LHCN-M2 (cell line): ENCODE measurements at places on chromosomes 2 and 18. TPM values are rescaled to one million over a fixed set of nuclear protein-coding genes. Genes with fewer than 3 reads are reported as not detected.

DNA sequence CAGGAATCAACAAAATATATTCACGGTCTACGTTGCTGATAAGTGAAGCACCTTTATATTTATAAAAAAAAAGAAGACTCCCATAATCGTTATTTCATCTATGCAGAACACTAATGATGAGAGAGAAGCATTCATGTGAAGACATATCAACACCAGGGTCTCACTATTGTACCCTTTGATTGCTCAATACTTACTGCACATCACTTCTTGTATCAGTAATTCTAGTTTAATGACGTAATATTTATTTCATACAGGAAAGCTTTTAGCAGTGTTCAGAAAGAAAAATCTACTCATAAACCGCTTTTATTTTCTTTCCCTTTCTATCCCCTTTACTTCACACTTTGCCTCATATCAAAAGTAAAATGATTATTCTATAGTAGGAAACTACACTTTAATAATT lies 30.7 kb downstream of the CCDC141 start:
- no peak for DNase-seq

- peak; percentile 32 for DNase-seq
These were observed 7.7 kb downstream of the ACVR1C start for GRCh38 chr2:157620956-157621355.

- DNase-seq, result peak; percentile 46
These were observed 373.1 kb upstream of the FANCL start for GRCh38 chr2:58614219-58614618.

- DNase-seq, result no peak
These were observed 25.4 kb upstream of the PID1 start for GRCh38 chr2:229296536-229296935.

- no peak for DNase-seq
These were observed 46.7 kb upstream of the ST6GAL2 start for GRCh38 chr2:106932644-106933043.

GKN2 gene
- total RNA-seq, result not detected in 2 replicates
